ENCODE measurements at places on chromosomes 6 and 20.

DNA sequence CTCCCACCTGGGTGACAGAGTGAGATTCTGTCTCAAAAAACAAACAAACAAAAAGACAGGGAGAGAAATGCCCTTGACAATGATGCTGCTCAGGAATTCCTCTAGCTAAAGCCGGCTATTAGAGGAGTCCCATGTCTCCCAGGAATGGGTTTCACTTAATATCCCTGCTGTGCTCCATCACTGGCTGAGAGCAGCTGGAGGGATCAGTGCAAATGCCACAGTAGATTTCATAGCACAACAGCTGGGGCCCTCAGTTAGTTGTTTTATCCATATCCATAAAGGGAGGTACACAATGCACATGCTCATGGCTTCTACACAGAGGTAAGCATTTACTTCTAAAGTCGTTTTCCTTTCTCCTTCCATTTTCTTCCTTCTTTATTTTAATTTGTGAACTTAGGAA is 742.0 kb upstream of the POU3F2 start:
- DNase-seq: no peak

DNA sequence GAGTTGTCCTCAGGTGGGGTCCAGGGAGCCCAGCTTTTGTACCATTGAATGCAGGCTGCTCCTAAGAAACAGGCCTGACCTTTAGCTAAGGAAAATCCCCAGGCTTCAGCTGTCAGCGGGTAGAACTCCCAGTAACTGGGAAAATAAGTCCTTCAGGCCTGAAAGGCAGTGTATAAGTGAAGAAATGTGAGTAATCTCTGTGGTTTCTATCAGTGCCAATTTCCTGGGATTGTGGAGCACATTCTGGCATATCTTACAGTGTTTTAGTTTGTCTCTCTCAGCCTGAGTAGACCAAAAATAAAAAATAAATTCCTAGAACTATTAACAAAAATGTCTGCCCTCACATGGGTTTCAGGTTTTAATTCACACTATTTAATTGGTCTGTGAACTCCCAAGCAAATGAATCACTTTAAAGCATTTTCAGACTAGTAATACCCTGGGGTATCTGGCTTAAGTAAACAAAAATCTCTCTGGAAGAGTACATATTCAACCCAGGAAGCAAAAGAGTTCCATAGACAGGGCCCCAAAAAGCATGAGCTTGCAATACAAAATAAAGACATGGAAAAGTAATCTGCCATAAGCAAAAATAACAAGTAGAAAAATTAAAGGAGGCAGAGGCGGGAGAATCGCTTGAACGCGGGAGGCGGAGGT is 566.2 kb upstream of the NOX3 start:
- peak; percentile 63 for DNase-seq

DNA sequence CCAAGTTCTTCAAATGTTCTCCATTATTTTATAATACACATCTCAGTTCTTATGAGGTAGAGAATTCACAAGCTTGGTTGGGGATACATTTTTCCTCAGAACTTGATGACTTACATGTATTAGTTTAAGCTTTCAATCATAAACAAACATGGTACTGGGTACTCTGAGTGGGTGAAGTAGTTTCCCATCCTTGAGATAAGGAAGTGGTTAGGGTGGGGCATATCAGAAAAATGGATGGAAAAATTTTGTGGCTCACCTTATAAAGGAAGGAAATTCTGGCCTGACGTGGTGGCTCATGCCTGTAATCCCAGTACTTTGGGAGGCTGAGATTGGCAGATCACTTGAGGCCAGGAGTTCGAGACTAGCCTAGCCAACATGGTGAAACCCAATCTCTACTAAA is 52.0 kb downstream of the CD164 start:
- DNase-seq: no peak

GRCh38 chr6:41821266-41821665 is 33.8 kb downstream of the TOMM6 start:
- no peak for DNase-seq

DNA sequence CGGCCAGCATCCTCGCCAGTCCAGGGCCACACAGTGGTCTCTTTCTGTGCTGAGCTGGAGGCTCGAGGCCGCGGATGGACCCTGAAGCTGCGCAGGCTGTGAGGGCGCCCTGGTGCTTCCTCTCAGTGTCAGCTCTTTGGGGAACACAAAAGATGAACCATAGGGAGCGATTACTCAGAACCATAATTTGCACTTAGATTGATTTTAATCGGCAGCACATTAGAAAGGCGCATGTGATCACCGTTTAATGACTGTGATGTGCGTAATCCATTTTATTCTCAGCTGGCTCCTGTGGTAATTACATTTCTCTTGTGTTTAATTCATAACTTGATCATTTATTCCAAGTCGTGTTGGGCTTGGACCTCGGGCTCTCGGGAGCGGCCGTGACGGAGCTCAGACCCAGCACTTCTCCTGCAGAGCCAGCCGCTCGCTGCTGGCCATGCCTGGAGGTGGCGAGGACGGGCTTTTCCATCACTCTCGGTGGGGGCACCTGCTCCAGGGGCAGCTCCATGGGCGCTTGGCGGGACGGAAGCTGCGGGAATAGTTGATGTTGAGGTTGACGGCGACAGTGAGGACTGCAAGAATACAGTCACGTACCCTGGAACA is 25.6 kb upstream of the NTSR1 start:
- DNase-seq: no peak
